Metanephros (tissue), 2 donors: ENCODE measurements at places on chromosomes 5 and 9. TPM values are rescaled to one million over a fixed set of nuclear protein-coding genes. Genes with fewer than 3 reads are reported as not detected.

NUP214 gene
- 49.5 TPM for total RNA-seq

C5orf46 gene
- not detected for total RNA-seq

NR5A1 gene
- 0.12 TPM for total RNA-seq

NEUROG1 gene
- not detected for total RNA-seq

SPINK5 gene
- 1.3 TPM for total RNA-seq
